Stimulated activated CD8-positive, alpha-beta memory T cell treated with anti-CD3 and anti-CD28 coated beads, Interleukin-15, amount 100 ng/mL, for 24 hours (primary cell): ENCODE measurements at places on chromosomes 5 and 9.

DNA sequence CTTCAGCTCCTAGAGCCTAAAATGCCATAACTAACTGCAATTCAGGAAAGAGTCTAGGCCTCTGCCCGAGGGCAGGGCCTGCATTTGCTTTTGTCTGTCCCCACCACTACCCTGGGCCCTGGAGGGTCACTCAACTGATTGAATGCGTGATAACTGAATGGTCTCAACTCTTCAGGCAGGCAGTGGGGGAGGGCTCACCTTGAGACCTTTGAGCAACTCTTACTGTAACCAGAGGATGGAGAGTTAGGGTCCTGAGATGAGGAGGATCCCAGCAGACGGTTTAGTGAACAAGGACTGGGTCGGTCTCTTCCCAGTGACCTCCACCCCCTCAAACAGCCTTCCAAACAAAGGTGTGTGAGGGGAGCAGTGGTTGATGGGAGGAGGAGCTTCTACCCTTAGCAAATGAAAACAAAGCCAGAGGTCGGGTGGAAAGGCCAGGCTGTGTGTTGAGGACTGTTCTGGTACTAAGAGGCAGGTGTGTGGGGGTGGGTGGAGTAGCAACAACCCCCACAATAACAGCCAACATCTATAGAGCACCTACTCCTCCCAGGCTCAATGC lies 59.4 kb downstream of the CXXC5 start:
- DNase-seq = no peak

DNA sequence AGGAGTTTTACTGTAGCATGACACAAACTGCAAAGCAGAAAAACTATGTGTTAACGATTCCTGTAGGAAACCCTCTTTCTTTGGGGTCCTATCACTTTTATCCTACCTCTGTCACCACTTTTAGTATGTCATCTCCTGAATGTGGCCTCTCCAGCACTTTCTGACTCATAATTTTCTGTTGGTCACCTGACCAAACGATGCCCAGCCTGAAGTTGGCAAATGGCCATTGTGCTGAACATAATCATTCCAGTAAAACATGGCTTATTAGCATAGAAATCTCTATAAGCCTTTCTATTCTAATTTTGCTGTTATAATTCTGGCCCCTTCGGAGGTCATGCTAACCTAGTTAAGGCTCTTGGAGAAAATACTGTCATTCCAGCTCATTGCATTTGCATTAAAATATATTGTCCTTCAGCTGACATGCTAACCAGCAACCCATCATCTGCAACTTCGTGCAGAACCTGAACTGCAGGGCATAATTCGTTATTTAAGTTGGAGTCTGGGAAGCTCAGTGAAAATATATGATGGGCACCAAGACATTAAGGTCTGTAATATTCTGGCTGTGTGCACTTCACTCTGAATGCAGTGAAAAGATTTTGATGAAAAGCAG lies 140.3 kb downstream of the NMUR2 start:
- DNase-seq = no peak

GRCh38 chr5:1852324-1852947 lies 30.3 kb downstream of the IRX4 start:
- DNase-seq = no peak

GRCh38 chr9:110835404-110835803 lies 166.8 kb downstream of the MUSK start:
- DNase-seq = no peak

DNA sequence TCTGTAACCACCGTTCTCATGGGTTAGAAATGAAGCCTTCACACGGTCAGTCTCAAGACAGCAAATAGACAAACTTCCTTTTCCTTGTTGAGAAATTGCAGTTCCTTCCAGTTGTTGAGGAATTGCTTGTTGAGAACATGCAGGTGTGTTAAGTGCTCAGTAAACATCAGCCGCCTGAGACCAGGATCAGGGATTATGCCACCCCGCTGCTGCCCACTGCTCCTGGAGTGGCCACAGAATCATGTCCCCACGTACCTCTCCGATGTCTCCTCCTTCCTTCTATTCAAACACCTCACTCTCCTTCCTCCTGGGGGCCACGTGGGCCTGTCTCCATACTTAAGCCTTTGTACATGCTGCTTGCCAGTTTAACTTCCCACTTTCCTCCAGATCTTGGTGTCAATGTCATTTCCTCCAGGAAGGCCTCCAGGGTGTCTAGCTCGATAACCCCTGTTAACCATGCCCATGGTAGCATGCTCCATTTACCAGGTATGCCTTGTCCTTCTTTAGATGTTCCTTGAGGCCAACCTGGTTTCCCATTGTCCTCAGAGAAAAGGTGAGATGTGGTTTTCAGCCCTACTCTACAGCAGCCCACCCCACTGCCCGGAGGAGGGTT lies 33.8 kb upstream of the RPL26L1 start:
- no peak for DNase-seq
